ENCODE measurements at places on chromosomes 1 and 21. TPM values are rescaled to one million over a fixed set of nuclear protein-coding genes. Genes with fewer than 3 reads are reported as not detected.

GRCh38 chr1:26022404-26022779, 817 bp downstream of the EXTL1 start:
- no peak overlapping the region for H3K27ac ChIP-seq
- no peak overlapping the region for H3K4me3 ChIP-seq
- DNase-seq: no peak

DNA sequence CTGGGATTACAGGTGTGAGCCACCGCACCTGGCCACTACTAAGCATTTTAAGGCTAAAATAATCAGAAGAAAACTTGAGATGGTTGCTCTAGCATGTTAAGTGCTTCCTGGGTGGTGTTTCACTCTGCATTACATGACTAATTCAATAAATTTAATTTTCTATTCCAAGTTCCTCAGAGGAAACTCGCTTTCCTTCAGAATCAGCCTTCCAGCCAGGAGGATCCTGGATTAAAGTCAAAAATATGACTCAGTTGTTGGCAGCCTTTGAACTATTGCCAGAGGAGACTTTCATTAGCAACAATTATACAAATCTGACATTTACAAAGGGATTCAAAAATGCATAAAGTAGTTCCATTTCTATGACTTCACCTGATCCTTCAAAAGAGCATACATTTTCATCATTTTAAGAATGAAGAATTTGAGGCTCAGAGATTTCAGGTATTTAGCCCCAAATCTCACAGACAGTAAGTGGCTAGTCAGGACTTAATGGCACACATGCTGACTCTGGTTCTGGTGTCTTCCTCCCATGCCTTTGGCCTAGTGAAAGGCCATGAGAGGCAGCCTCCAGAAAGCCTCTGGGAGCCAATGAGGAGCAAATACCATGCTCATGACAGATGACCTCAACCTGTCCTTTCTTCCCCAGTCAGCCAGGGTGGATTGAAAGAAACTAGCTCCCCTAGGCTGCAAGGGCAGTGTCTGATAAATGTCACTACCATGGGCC, 115.7 kb downstream of the MAP3K21 start:
- H3K36me3 ChIP-seq: no peaks in the 10 kb centered on the region
- H3K4me1 ChIP-seq: no peaks in the 10 kb centered on the region
- H3K27me3 ChIP-seq: peaks cover 12% of the 10 kb centered on the region

GRCh38 chr1:172657586-172657985, 1.3 kb upstream of the FASLG start:
- no peaks in the 10 kb centered on the region for H3K36me3 ChIP-seq
- H3K4me1 ChIP-seq: no peaks in the 10 kb centered on the region
- DNase-seq: no peak
- H3K4me3 ChIP-seq: no peak overlapping the region
- no peak overlapping the region for H3K27ac ChIP-seq

- peaks cover 11% of the 10 kb centered on the region for H3K4me1 ChIP-seq
- H3K4me3 ChIP-seq: no peak overlapping the region
- no peaks in the 10 kb centered on the region for H3K27me3 ChIP-seq
Measured at GRCh38 chr21:31176080-31176551, 137.8 kb upstream of the KRTAP19-8 start.

BTBD19 gene
- 10.3 TPM for total RNA-seq

TNFRSF4 gene
- total RNA-seq: 0.31 TPM
